ENCODE measurements at places on chromosomes 5 and 9.

DNA sequence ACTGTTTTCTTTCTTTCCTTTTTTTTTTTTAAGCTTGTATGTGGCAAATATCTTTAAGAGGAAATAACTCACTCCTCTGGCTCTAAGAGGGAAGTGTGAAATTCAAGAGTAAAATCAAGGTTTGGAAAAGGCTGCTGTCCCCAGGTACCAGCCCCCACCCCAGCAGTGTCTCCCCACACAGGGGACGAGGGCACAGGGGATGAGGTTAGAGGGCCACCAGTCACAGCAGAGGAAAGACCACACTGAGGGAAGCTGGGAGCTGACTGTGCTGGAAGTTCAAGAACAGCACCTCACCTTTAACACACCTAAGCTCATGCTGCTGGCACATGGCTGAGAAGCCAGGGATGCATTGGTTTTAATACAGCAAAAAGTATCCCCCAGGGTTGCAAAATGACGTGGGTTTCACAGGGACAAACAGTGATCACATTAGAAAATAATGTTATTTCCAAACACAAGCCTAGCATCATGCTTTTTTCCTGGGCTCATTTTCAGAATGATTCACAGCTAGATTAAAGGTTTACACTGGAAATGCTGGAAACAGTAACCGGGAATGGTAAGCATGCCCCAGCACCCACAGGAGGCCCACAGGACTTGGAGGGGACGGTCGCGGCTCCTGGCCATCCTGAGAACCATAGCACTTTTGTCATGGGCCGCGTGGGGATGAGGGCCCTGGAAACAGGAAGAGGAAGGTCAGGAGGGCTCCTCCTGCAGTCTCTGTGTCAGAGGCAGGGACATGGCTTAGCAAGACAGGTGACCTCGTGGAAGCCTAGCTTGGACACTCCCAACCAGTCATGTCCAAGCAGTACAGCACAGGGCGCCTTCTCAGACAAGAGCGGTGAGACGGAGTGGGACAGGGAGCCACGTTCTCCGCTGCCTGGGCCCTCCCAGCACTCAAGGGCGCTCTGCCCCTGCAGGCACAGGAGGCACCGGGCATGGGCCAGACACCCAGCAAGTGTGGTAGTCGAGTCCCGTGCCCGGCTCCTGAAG is 6.9 kb downstream of the LPCAT1 start:
- peak; percentile 48 for DNase-seq

DNA sequence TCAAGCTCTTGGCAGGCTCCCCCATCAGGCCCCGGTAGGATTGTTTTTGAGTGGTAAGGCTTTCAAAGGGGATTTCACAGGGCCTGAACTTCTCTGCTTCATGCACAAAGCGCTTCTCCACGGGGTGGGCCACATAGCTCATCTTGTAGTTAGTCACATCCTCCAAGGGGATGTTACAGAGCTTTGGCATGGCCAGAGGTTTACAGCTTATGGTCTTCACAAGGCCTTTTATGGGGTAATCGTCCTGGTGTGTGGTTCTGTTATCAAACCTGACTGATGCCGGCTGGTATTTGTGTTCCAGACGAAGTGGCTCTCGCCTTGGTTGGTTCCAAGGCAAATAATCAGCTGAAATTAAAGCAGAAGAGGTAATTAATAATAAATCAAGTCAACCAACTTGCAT is 104.3 kb downstream of the SAXO1 start:
- DNase-seq = no peak

DNA sequence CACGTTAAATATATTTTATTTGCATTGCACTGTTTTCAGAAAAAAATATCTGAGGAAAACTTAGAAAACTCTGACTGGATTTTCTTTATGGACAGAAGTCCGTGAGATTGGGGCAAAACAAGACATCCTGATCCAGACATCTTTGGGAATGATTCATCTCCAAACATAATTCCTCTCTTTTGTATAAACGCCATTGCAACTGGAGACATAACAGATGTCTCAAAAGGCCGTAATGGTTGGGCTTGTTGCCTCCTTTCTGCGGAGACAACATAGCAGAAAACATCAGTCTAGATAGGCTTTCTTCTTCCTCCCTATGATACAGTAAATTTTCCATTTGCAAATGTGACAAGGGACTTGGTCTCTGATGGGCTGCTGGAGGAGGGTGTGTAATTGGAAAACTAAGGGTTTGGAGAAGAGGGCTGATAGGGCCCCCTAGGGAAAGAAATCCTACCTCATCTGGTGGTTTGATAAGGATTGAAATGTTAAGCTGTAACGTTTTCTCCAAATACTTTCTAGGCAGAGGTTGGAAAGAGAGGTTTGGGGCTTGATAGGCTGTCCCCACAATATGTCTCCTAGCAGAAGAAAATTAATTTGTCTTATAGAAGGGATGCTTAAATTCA is 631.5 kb upstream of the ST8SIA4 start:
- DNase-seq = no peak

- DNase-seq = no peak
These were observed 141.5 kb upstream of the NR4A3 start for GRCh38 chr9:99680191-99680590.

GRCh38 chr9:33737811-33738606 is 57.4 kb upstream of the PRSS3 start:
- no peak for DNase-seq

- no peak for DNase-seq
These were observed 15.4 kb upstream of the FANCC start for GRCh38 chr9:95332860-95333259.

DNA sequence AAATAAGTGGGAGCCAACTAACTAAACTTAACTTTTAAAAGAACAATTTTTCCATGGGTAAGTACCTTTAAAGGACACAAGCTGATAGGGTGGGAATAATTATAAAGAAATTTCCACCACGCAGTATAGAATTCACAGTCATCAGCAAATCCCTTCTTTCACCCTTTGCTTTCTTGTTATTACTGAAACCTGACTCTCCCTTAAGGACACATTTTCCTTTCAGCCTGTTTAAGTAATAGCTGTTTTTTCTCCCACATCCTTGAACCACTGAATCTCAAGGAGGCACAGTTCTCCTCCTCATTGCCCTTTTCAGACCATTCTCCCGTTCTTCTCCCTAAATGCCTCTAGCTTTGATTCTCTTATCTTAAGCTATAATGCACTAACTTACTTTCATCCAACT is 6.3 kb downstream of the C5orf15 start:
- DNase-seq = no peak

DNA sequence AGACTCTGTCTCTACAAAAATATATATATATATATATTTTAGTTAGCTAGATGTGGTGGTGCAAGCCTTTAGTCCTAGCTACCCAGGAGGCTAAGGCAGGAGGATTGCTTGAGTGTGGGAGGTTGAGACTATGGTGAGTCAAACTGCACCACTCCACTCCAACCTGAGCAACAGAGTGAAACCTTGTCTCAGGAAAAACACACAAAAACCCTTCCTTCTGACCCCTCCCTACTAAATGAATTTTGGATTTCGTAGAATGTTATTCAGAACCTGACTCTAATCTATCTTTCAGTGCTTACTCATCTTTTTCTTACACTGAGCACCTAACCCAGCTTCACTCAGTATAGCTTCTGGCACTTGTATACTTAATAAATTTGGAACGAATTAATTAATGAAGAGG is 35.2 kb upstream of the IL7R start:
- DNase-seq = no peak

DNA sequence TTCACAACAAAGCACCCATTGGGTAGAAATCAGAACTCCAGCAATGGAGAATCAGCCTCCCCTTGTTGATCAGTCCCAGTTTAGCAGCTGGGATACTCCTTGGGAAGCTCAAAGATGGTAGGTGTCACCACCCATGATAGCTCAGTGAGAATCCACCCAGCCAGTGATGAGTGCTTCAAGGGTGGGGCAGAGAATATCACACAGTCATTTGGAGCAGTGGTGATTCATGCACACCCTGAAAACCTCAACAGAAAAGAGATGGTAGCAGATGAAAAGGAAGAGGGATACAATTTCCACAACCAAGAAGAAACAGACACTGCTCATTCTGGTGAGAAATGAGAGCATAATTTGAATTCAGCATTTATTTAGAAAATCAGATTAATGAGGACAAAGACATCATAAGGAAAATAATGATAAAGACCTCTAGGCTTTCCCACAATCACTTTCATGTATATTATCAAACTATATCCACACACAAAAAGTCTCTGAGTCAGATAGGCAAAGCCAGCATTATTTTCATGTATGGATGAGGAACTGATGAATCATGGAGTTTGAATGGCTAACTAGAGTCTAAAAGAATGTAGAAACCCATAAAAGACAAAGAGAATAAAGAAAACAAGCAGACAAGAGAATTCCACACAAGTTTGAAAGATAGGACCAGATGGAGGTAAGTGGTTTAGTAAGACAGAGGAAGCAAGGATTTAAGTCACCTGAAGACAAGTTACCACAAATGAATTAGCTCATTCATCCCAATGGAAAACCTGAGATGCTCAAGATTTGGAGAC is 82.9 kb downstream of the FEM1C start:
- peak; percentile 64 for DNase-seq

- DNase-seq = peak; percentile 13
These were observed 89.7 kb upstream of the SLC44A1 start for GRCh38 chr9:105154723-105155191.

DNA sequence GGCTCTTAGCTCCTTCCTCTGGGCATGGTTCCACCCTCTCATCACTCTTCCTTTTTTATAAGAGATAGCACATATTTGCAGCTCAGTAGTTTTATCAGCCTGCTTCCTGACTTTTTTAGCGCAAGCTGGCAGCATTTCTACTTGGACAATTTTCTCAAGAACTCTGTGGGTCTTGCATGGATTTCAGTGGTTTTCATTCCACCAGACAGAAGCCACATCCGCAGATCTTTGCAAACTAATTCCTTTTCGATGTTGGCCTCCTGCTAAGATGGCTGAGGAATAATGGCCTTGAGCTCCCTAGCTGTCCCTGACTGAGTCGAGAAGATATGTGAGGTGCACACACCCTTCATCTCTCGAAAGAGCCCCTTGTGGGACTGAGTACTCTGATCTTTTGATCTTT is 49.5 kb downstream of the GALNT12 start:
- no peak for DNase-seq

- DNase-seq = no peak
These were observed 79.1 kb downstream of the PPIC start for GRCh38 chr5:122957457-122957856.

DNA sequence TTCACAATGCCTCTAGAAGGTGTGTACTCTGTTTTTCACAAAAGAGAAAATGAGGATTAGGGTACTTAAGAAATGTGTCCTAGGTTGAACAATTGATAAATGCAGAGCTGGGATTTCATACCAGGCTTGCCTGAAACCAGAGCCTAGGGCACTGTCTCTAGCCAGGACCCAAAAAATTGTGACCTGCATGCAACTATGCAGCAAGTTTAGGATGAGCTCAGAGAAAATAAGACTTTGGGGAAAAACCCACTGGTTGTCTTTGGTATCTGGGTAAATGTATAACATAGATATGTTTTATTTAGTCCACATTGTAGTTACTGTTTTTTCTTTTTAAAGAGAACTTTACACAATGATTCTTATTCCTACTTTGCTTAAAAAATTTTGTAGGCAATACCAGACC is 177.1 kb upstream of the SEMA6A start:
- no peak for DNase-seq

GRCh38 chr5:7850395-7851239 is at the start of gene CFAP90:
Gene CFAP90 (minus strand): TSS chr5:7851133. CDS start chr5:7851021, 112 bp downstream.
- no peak for DNase-seq

DNA sequence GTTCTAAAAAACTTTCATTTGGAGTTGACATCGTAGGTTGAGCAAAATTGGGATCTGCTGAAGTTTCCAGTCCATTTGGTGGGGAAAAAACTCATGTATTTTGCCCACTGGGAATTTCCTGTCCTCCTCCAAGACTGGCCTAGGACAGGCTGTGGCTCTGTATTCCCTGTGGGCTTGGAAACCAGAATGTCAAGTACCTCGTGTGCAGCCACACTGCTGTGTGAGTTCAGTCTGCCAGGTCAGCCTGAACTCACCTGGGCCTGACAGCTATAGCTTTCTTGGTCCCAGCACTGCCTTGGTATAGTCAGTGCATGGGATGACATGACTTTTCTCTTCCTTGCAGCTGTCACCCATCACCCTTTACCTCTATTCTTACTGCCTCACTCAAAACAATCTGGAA is 35.0 kb upstream of the KLF9 start:
- DNase-seq = no peak

DNA sequence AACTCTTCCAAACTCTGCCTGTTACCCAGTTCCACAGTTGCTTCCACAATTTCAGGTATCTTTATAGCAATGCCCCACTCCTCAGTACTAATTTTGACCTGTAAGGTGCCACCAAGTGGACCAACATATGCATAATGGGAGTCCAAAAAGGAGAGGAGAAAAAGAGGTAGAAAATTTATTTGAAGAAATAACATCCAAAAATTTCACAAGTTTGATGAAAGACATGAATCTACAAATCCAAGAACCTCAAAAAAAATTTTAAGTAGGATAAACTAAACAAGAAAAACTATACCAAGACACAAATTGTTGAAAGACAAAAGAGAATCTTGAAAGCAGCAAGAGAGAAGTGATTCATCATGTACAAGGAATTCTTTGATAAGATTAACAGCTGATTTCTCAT is 79.8 kb downstream of the BARX1 start:
- no peak for DNase-seq

DNA sequence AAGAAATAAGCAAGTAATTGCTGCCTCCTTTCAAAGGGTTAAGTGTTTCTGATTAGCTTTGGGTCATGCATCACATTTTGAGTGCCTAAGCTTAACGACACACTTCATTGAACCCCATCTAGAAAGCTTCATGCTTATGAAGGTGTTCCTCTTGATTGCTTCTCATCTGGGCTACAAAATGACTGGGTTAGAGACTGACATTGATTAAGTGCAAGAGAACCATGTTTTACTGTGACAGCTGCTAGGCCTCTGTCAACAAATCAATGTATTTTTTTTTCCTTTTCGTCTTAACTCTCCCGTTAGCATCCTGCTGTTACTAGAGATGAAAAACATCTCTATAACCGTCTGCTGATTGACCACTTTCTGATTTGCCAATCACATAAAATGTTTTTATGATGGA is 725.0 kb downstream of the TLE1 start:
- DNase-seq = no peak

GRCh38 chr5:62231576-62231975 is 74.4 kb upstream of the KIF2A start:
- no peak for DNase-seq

- no peak for DNase-seq
These were observed 20.7 kb upstream of the PTPN3 start for GRCh38 chr9:109518621-109519335.

All from activated CD8-positive, alpha-beta memory T cell treated with anti-CD3 and anti-CD28 coated beads, Interleukin-2, amount 50 U/mL, for 48 hours (primary cell).